ENCODE measurements at places on chromosomes 16 and 17.

DNA sequence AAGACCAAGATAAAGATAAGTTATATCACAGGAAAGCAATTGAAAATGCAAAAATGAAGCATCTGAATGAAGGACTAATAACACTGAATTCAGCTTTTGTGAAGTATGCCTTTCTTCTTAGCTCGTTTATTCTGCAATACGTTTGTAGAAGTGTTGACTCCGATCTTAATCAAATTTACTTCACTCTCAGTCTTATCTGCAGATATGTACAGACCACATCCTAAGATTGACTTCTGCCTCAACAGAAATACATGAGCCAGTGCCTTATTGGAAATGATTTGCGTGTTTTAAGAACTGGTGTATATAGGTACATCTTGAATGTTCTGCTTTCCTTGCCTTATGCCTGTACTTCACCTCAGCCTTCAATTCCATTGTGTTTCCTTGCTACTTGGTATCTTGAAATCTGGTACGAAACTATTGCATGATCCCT, 1.3 kb downstream of the ATF7IP2 start:
- DNase-seq = no peak

DNA sequence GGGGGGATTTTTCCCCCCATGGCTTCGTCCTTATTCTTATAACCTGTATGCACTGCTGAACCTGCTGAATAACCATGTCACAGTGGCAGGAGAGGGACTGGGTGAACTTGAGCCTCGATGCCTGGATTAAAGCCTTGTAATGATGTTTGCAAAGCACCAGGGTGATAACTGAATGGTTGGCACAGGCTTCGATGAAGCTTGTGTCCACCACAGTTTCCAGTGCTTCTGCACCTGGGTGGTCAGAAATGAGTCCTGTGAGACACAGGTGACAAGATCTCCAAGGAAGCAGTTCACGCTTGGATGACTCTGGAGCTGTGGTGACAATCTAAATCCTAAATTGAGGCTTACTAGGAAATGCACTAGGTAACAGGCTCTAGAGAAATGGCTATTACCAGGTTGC, 729.3 kb downstream of the MAF start:
- no peak for DNase-seq

DNA sequence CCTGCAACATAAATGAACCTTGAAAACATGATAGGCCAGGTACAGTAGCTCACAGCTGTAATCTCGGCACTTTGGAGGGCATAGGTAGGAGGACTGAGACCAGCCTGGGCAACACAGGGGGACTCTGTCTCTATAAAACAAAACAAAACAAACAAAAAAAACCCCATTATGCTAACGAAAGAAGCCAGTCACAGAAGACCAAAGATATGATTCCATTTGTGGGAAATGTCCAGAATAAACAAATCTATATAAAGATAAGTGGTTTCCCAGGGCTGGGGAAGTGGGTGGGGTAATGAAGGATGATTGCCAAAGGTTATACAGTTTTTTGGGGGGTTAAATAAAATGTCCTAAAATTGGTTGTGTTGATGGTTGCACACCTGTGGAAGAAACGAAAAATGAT, 36.5 kb upstream of the SIAH1 start:
- no peak for DNase-seq

GRCh38 chr17:76189247-76189646, 48.2 kb upstream of the FOXJ1 start:
- no peak for DNase-seq

Measured in NCI-H524 (cell line).